ENCODE measurements at places on chromosomes 2 and 18.
A peak's percentile ranks its signal among the peaks of the same experiment; 100 is the strongest.

DNA sequence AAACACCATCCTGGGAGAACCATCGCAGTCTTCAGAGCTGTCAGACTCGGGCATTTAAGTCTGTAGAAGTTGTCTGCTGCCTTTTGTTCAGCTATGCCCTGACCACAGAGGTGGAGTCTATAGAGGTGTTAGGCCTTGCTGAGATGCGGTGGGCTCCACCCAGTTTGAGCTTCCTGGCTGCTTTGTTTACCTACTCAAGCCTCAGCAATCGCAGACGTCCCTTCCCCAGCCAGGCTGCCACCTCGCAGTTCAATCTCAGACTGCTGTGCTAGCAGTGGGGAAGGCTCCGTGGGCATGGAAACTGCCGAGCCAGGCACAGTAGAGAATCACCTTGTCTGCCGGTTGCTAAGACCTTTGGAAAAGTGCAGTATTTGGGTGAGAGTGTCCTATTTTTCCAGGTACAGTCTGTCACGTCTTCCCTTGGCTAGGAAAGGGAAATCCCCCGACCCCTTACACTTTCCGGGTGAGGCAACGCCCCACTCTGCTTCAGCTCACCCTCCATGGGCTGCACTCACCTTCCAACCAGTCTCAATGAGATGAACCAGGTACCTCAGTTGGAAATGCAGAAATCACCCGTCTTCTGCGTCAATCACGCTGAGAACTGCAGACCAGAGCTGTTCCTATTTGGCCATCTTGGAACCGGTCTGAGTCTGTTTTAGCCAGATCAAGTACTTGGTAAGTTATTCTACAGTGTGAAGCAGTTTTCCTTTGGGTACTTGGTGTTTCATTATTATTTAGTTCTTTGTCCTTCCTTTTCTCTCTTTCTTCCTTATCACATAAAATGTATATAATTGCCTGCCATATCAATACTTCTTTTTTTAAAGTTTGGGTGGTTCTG, 71.5 kb downstream of the CDC42EP3 start:
- H3K27ac ChIP-seq, result no peak overlapping the region
- H3K4me3 ChIP-seq, result no peak overlapping the region
- DNase-seq, result no peak

DNA sequence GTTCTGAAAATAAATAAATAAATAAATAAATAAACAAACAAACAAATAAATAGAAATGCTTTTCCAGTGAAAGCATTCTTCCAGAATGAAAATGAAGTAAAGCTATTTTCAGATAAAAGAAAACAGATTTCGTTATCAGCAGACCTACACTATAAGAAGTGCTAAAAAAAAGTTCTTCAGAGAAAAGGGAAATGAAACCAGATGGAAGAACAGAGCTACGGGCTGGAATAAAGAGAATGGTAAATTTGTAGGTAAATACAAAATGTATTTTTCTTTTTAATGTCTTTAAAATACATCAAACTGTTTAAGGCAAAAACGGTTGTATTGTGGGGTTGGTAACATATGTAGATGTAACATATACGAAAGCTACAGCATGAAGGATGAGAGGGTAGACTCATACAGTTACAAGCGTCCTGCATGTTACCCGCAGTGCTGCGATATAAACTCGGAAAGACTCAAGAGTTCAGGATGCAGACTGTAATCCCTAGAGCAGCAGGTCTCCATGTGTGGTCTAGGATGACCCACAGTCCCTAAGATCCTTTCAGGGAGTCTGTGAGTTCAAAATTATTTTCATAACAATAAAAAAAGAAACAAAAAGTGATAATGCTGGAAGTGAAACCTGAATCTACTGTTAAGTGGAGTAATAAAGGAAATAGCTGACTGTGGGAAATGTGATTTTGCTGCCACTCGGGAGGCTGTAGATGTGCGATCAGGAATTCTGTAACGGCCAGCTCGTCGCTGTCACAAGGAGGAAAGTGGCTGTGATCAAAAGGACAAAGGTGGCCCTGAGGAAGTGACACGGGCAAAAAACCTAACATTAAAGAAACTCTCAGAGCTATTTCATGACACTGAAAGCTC, 5.3 kb upstream of the RAB12 start:
- H3K27ac ChIP-seq, result no peak overlapping the region
- peak overlapping the region; percentile 12 for H3K4me3 ChIP-seq
- DNase-seq, result no peak
- no peaks in the 10 kb centered on the region for H3K4me1 ChIP-seq

- no peaks in the 10 kb centered on the region for H3K36me3 ChIP-seq
- DNase-seq, result no peak
- no peak overlapping the region for H3K4me3 ChIP-seq
- peak overlapping the region; percentile 29 for H3K27ac ChIP-seq
- H3K27me3 ChIP-seq, result no peaks in the 10 kb centered on the region
Observed at GRCh38 chr2:239256350-239256743, 144.5 kb downstream of the HDAC4 start.

GRCh38 chr2:108916796-108917421, 72.1 kb downstream of the EDAR start:
- peak; percentile 24 for DNase-seq
- H3K27me3 ChIP-seq, result no peaks in the 10 kb centered on the region
- no peak overlapping the region for H3K4me3 ChIP-seq
- H3K4me1 ChIP-seq, result peaks cover 17% of the 10 kb centered on the region
- no peak overlapping the region for H3K27ac ChIP-seq
- no peaks in the 10 kb centered on the region for H3K36me3 ChIP-seq

DNA sequence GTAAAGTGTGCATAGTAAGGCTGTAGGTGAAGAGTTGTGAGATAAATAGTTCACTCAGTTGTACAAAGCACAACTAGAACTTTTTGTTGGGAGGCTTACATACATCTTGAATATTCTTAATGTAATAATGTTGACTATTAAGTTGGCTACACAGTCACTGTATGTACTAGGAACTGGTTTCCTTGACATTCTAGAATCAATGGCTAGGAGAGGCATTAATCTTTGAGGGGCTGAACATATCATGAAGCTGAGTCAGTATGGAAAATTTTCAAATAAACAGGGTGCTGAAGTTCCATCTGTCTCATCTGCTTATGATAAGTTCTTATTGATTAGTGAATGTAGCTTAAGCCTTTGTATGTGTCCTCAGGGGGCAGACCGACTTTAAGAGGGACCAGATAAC, 23.4 kb downstream of the METTL21A start:
- H3K4me3 ChIP-seq, result no peak overlapping the region
- H3K27ac ChIP-seq, result no peak overlapping the region
- H3K36me3 ChIP-seq, result peaks cover 36% of the 10 kb centered on the region
- no peaks in the 10 kb centered on the region for H3K4me1 ChIP-seq
- no peak for DNase-seq

DNA sequence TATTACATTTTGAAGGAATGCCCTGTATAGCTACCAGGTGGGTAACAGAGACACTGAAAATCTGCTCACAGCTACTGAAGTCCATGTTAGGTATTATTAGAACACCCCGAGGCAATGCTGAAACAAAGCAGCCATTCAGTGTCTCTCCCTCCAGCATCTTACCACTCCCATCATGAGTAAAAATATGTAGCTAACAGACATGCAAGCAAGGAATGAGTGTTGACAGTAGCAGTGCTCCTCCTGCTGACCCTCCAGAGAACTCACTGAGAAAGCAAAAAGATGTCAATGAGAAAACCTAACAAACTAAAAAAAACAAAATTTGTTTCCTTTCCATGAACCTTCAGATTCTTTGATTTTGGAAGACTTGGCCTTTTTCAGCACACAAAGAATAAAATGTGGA, 393.9 kb downstream of the LRRTM1 start:
- no peak overlapping the region for H3K4me3 ChIP-seq
- no peaks in the 10 kb centered on the region for H3K27me3 ChIP-seq
- DNase-seq, result no peak

DNA sequence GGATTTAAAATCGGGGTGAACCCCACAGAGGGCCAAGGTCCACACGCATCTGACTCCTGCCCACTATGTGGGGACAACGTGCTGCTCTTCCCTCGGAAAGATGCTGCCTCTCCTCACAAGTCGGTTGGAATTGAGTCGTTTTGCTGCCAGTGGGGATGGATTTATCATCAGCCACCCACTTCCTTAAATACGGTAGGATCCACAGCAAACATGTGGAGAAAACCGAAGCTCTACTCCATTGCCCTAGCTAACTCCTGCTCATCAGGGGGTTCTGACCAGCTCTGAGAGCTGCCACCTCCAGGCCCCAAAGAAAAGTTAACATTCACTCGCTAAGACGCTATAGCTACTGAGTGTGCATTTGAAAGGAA, 80.9 kb downstream of the CHRNA1 start:
- no peak for DNase-seq
- peak overlapping the region; percentile 95 for H3K4me3 ChIP-seq
- no peak overlapping the region for H3K27ac ChIP-seq
- no peaks in the 10 kb centered on the region for H3K27me3 ChIP-seq
- no peaks in the 10 kb centered on the region for H3K36me3 ChIP-seq
- peaks cover 20% of the 10 kb centered on the region for H3K4me1 ChIP-seq

DNA sequence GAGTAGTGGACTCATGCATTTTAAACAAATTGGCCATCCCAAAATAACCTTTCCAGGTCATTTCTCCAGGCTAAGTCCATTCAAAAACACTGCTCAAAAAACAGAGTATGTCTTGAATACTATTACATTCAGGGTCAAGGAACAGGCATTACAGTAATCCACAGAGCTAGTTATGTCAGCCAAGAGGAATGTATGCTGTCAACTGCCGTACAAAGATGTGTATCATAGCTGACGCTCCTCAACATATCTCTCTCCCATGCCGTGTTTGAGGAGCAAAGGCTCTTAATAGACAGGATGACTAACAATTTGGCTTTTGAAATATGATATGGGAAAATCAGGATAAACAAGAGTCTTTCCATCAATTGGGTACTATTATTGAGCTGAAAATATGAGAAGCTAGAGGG, 68.8 kb upstream of the KCTD1 start:
- no peaks in the 10 kb centered on the region for H3K27me3 ChIP-seq
- DNase-seq, result no peak
- no peaks in the 10 kb centered on the region for H3K36me3 ChIP-seq

DNA sequence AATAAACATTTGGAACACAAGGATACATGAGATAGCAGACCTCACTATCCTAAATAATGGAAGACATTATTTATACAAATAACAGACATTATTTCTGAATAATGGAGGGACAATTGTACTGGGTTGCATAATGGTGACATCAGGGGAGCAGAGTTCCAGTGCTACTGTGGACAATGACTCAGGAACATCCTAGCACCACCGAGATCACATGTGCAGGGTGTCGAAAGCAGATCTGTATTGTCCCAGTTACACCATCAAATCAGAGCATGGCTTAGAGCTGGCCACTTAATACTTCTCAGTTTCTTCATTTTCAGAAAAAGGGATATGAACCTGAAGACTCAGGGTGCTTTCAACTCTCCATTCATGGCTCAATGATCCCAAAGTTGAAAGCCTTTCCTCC, 249.1 kb upstream of the RBMS1 start:
- no peaks in the 10 kb centered on the region for H3K27me3 ChIP-seq
- no peak for DNase-seq
- H3K27ac ChIP-seq, result no peak overlapping the region
- H3K36me3 ChIP-seq, result no peaks in the 10 kb centered on the region
- H3K4me3 ChIP-seq, result no peak overlapping the region

- peaks cover 20% of the 10 kb centered on the region for H3K4me1 ChIP-seq
- no peaks in the 10 kb centered on the region for H3K27me3 ChIP-seq
- DNase-seq, result no peak
- peaks cover 82% of the 10 kb centered on the region for H3K36me3 ChIP-seq
Observed at GRCh38 chr2:218228366-218229090, 11.5 kb downstream of the ARPC2 start.

GRCh38 chr2:38533757-38534545, 68.8 kb downstream of the HNRNPLL start:
- H3K27me3 ChIP-seq, result peaks cover 2% of the 10 kb centered on the region
- H3K4me3 ChIP-seq, result no peak overlapping the region
- H3K27ac ChIP-seq, result no peak overlapping the region
- peaks cover 6% of the 10 kb centered on the region for H3K4me1 ChIP-seq
- H3K36me3 ChIP-seq, result no peaks in the 10 kb centered on the region

- no peaks in the 10 kb centered on the region for H3K27me3 ChIP-seq
- H3K4me1 ChIP-seq, result no peaks in the 10 kb centered on the region
- peak; percentile 50 for DNase-seq
- no peak overlapping the region for H3K4me3 ChIP-seq
- H3K27ac ChIP-seq, result no peak overlapping the region
Observed at GRCh38 chr18:49178736-49179135, 228.0 kb upstream of the SMAD7 start.

GRCh38 chr2:40361478-40361877, 90.4 kb downstream of the SLC8A1 start:
- no peaks in the 10 kb centered on the region for H3K4me1 ChIP-seq
- H3K27ac ChIP-seq, result no peak overlapping the region
- no peak for DNase-seq
- no peaks in the 10 kb centered on the region for H3K36me3 ChIP-seq
- H3K4me3 ChIP-seq, result no peak overlapping the region
